Activated T-cell treated with anti-CD3 and anti-CD28 coated beads for 1 hour (primary cell): ENCODE measurements at places on chromosomes 16 and 17.

DNA sequence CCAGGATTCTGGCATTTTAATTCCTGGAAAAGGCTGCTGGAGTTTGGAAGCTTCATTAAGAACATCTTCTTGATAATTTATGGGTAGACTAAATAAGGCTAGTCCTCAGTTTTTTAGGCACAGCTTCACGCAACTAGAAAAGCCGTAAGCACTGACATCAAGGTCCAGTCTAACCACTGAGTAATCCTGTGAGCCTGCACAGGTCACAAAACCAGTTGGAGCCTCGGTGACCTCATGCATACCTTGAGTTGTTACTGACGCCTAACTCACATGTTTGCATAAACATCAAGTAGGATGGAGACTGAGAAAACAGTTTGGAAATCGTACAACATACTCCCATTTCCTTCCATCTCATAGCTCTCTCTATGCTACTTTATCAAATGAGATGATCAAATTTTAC, 63.8 kb upstream of the RCVRN start:
- no peak for DNase-seq

- no peak for DNase-seq
Measured at GRCh38 chr17:50460831-50461526, 7.7 kb downstream of the CHAD start.

DNA sequence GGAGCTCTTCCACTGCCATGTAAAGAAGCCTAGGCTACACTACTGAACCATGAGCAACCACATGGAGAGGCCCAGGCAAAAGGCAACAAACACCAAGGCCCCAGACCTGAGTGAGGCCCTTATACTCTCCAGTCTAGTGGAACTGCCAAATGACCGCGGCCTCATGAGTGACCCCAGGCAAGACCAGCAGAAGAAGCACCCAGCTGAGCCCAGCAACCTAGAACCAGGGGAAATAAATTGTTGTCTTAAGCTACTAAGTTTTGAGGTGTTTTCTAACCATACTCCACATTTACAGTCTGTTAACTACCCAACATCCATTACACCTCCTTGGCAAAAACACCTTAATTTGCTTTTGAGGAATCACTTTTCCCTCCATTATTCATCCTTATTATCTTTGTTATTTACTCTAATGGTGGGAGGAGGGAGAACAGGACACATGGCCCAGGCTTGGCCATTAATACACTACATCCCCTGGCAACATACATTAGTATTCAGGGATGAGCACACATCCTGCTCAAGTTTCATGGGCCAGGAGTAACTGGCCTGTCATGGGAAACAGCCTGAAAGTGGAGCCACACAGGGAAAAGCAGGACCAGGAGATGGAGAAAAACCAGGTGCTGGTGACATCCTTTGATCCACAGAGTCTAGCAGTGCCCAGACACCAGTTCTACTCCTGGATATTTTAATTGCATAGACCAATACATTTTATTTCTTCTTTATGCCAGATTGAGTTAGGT, 26.2 kb downstream of the SLC39A11 start:
- no peak for DNase-seq

- no peak for DNase-seq
Measured at GRCh38 chr17:30274887-30275286, 16.9 kb downstream of the BLMH start.

GRCh38 chr16:81220349-81220748, 18.1 kb upstream of the BCO1 start:
- DNase-seq, result no peak

GRCh38 chr17:28839221-28839620, 3.4 kb downstream of the FAM222B start:
- DNase-seq, result no peak

GRCh38 chr17:17781591-17782496, 54.9 kb downstream of the SREBF1 start:
- peak; percentile 11 for DNase-seq

- DNase-seq, result no peak
Measured at GRCh38 chr17:10021272-10021984, 116.4 kb upstream of the RCVRN start.

GRCh38 chr17:6443692-6444570, at the start of gene PIMREG:
PIMREG (plus strand) TSS chr17:6444455; CDS start chr17:6445111, 656 bp downstream.
- DNase-seq, result peak; percentile 91

- DNase-seq, result no peak
Measured at GRCh38 chr17:16820979-16821543, 131.0 kb downstream of the CCDC144A start.

DNA sequence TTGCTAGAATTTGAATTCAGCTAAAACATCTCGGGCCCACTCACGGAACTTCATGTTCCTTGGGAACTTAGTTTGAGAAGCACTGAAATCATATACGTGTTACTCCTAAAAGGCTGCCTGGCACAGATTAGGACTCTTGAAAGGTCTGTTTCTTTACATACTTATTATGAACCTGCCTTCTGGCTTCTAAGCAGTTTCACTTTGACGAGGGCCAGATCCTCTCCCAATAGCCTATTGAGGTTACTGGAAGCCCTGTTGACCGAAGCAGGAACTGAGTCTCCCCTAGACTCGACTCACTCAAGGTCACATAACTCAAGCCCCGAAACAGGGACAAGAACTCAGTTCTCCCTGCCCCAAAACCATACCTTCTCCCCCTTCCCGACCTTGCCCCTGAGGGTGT, 121.9 kb upstream of the PLCG2 start:
- DNase-seq, result no peak

GRCh38 chr16:84752600-84752999, 52.8 kb downstream of the USP10 start:
- DNase-seq, result no peak

GRCh38 chr17:50520483-50520882, 12.1 kb upstream of the EPN3 start:
- no peak for DNase-seq

DNA sequence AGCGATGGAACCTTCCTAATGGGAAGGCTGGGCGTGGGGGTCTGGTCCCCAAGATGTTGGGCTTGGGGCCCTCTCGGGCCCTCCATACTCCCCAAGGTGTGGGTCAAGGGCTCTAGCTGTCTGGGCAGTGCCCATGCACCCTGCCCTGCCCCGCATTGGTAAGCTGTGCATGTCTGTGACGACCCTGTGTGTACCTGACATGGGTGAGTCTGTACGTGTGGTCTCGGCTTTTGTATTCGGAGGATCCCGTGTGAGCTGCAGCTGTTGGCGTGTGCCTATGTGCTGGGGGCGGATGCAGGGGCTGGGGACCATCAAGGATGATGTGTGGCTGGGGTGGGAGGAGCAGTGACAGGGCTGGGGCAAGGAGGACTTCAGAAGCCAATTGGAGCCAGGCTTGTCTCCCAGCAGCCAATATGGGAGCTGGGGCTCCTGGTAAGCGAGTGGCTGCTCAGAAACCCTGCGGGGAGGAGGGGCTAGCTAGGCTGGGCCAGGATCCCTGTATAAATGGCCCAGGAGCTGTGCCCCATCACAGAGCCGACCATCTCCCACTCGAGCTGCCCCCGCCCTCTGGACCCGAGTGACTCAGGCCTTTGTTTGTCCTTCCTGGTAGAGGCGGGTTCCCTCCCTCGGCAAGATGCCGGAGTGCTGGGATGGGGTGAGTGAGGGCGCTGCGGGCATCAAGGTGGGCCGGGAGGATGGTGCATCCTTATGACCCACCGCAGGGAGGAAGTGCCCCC, at the start of gene NDRG4:
Gene NDRG4, plus strand, starts transcription at position 529 of the 737 bp plus-strand sequence. Its CDS starts 106 bp downstream, at position 635.
- DNase-seq, result no peak

DNA sequence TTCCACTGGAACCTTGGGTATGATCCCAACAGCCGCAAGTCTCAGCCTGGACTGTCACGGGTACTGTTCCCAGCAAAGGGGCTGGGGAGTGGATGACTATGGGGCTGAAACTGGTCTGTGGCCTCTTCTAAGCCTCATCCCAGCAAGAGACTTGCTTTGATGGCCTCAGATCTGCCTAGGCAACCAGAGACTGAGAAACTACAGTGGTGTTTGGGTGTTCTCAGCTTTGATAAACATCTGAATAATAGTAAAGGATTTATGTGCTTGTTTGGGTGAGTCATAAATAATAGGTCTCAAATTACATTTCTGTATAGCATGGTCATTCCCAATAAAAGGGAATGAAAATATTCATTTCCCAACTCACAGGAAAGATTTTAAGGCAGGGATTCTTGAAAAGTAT, 30.2 kb upstream of the ULK2 start:
- no peak for DNase-seq

- DNase-seq, result no peak
Measured at GRCh38 chr17:82470065-82470464, 11.5 kb downstream of the NARF start.

DNA sequence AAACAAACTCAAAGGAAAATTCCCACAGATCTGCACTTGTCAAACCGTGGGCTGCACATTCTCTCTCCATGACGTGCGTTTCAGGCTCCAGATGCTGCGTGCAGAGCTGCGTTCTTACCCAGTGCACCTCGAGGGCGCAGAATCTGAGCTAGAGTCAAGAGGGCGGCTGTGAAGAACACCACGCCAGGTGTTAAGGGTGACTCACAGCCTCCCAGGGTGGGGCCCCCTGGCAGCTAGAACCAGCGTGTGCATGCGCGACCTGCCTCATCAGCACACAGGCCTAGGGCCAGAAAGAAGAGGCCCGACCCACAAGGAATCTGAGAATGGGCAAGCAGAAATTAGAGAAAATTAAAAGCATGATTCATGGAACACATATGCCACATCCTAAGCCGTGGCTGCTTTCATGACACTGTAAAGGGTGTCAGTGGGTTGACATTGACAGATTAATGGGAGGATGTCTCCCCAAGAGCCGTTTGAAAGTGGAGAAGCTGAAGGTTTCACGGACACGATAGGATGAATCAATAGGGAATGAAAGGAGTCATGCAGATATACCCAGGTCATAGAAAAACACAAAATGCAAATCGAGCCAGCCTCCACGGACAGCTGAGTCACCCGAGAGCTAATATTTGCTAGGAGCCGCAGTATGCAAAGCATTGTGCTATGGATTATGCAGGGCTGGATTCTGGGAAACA, 29.0 kb downstream of the MARCHF10 start:
- no peak for DNase-seq

DNA sequence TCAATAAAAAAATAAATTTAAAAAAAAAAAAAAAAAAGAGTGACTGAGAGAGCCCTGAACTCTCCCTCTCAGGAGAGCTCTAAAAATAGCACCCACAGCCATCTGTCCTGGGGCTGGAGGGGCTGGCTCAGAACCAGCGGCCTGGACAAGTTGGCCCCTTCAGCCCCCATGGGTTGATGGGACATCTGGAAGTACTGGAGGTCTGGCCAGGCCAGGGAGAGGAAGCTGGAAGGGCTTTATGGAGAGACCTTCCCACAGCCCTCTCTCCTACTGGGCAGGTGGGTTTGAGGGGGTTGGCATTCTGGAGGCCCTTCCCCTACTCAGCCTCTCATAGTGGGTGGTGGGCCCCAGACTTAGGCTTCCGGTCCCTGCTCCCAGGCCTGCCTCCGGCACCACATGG, 93.7 kb upstream of the TMEM97 start:
- no peak for DNase-seq

- DNase-seq, result no peak
Measured at GRCh38 chr16:53080345-53081031, 25.7 kb downstream of the CHD9 start.

GRCh38 chr16:23941963-23942564, 106.3 kb downstream of the PRKCB start:
- no peak for DNase-seq

DNA sequence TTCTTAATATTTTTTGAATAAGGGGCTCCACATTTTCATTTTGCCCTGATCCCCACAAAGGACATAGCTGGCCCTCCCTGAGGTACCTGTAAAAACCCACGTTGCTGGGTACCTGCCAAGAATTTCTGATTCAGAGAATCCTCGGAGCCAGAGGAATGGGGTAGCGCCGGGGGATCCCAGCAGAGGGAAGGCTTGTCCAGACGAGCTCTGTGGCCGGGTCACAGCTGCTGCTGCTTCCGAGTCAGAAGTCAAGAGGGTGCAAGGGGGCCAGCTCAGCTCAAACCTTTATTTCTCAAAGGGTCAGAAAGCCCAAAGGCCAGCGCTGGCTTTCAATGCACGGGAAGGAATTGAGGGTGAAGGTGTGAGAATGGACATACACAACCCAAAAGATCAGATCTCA, 68.9 kb upstream of the SDK2 start:
- DNase-seq, result no peak

GRCh38 chr17:70256751-70257150, 87.4 kb downstream of the KCNJ2 start:
- no peak for DNase-seq
